Osteocyte (in vitro differentiated cells): ENCODE measurements at places on chromosomes 2 and 18. TPM values are rescaled to one million over a fixed set of nuclear protein-coding genes. Genes with fewer than 3 reads are reported as not detected.
A peak's percentile ranks its signal among the peaks of the same experiment; 100 is the strongest.

DNA sequence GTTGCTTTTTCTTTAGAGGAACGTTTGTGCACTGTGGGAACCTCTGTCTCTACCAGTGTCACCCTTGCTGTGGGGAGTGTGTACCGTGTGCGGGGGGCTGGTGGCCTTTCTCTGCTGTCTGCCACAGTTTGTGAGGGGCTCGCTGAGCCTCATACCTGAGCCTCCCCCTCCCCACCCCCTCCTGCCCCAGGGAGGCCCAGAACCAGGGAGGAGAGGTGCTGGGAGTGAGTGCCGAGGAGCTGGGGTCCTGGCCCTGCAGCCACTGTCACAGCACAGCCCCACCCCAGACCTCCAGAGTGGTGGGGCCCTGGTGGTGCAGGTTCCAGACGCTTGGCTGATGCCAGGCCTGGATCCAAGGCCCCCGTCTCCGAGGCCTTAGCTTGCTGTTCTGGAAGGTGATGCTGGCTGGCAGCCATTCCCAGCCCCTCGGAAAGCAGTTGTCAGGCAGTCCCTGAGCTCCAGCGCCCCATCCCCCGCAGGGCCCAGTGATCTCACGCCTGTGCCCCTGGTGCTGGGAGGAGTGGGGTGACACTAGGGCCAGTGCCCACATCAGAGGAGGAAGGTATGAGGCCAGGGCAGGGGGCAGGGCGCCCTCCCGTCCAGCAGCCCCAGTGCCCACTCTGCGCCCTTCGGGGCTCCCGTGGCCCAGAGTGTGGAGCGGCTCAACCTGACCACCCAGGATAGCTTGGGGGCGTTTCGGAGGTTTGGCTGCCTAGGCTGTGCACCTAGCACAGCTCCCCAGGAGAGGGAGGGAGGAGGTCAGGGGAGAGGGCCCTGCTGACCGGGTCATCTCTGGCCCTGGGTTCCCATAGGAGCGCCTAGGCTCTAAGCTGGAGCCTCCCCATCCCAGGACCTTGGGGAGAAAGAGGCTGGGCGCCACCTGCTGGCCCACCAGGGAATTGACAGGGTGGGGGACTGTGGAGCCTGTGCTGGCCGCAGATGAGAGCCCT, 53.0 kb upstream of the ALPP start:
- DNase-seq, result no peak

The ATP6V1C2 gene
- total RNA-seq, result not detected in 2 replicates

The SKOR2 gene
- not detected in 2 replicates for total RNA-seq

GRCh38 chr2:240217431-240218301, 77.2 kb upstream of the OTOS start:
- DNase-seq, result peak; percentile 79

DNA sequence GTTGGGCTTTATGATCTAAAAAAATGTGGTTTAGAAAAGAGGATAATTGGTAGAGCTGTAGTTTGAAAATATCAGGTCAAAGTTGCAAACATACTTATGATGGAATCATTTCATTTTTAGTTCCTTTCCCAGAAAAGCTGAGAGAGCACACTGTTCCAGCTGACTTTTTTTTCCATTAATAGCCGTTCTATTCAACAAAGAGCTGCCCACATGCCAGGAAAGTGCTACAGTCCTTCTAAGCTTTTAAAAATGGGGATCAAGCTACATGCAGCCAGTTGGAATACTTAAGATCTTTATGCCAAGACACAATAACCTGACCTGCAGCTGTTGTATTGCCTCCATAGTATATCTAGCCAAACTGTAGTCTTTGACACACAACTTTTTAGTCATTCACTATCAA, 111.5 kb downstream of the GALNT3 start:
- DNase-seq, result no peak

DNA sequence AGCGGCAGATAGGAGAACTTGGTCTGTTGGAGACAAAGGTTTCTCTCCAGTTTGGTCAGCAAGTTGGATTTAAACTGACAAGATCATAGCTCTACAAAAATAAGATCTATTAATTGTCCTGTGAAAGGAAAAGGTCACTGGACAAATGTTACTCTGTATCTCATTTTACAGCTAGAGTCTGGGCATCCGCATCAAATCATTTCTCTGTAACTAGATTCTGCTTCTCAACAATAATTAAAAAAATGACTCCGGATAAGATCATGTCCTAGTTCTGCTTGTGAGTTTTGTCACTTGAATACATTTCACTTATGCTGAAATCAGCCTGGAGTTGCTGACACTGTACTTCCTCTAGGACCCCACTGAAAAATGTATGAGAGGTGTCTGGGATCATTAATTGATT, 310.8 kb downstream of the ALK start:
- DNase-seq, result no peak

DNA sequence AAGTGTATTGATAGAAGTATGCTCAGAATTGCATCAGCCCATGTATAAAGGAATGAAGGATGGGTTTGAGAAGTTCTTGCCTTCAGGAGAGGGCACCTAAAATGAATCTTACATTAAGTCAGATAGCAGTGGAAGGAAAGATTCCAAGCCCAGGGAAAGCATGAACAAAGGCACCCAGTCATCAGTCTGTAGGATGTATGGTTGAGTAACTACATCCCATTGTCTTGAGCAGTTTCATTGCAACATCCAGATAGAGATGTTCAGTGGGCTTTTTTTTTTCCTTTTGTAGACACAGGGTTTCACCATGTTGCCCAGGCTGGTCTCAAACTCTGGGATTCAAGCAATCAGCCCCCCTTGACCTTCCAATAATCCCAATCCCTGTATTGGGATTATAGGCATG, 80.7 kb downstream of the ARHGAP28 start:
- DNase-seq, result no peak

The VWC2L gene
- not detected in 2 replicates for total RNA-seq

- DNase-seq, result no peak
Observed at GRCh38 chr2:113224647-113225236, 51.0 kb downstream of the PSD4 start.

GRCh38 chr2:101064125-101064502, 62.0 kb downstream of the RPL31 start:
- no peak for DNase-seq

- no peak for DNase-seq
Observed at GRCh38 chr2:67065046-67065445, 332.1 kb upstream of the ETAA1 start.

GRCh38 chr18:31970617-31971016, 27.7 kb upstream of the TRAPPC8 start:
- DNase-seq, result no peak

DNA sequence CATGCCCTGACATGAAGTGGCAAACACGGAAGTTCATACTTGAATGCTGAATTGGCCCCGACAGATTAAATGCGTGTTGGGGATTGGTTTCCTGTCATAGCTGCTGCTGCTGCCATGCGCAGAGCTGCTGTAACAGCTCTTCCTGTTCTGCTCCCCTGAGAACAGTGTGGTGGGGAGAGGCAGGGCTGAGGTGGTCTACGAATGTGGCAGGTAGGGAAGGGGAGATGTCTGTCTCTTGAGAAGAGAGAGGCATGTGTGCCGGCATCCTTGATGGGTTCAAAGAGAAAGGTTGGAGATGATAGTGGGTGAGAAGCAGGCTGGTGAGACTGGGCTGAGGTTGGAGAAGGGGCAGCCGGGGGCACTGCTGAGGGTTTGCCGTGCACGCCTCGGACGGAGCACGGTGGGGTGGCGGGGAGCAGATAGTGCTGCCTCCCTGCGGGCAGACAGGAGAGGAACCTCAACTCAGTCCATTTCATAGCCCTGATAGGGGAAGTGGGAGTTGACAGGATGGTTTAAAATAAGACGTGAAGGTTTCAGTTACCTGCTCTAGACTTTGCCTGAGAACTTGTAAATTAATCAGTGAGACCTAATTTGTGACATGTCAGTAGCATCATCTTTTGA, 46.1 kb downstream of the TMEM185B start:
- DNase-seq, result no peak

The TNFRSF11A gene
- 0.19 TPM in 1 of 2 replicates, not detected in the other for total RNA-seq

- no peak for DNase-seq
Observed at GRCh38 chr18:77359561-77360314, 110.1 kb downstream of the GALR1 start.

The NTSR2 gene
- not detected in 2 replicates for total RNA-seq

The CD302 gene
- 18.4 and 19.3 TPM in 2 replicates for total RNA-seq

DNA sequence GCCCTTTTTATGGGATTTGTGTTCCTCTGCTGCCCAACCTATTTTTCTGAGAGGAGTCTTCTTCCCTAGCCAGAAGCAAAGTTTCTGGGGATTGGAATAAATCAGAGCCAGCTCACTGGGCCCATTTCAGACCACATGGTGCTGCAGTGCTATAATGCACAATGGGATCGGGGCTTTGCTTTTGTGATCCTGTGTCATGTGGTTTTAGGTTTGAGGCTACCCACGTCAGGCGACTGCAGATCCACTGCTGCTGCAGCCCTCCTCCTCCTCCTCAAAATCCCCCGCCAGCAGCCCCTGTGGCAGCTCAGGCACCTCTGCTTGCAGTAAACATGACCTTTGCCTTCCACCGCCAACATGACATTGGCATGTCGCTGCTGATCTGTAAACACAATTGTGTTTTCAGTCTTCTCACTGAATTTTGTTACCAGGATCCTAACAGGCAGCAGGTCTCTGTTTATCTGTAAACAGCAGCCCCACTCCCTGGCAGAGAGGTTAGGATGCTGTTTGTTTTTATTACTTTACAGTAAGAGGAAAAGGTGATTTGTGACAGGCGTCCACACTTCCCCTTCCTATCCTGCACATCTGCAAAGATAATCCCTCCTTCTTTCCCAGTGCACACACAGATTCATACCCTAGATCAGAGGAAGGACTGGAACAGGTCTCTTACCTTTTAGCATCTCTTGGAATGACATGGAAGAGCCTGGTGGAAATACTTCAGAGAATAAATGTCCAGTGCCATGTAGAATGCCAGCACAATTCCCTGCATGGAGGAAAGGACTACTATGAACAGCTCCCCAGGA, 130.8 kb downstream of the FOXI3 start:
- no peak for DNase-seq

The ZNF396 gene
- 1.9 and 2.2 TPM in 2 replicates for total RNA-seq

DNA sequence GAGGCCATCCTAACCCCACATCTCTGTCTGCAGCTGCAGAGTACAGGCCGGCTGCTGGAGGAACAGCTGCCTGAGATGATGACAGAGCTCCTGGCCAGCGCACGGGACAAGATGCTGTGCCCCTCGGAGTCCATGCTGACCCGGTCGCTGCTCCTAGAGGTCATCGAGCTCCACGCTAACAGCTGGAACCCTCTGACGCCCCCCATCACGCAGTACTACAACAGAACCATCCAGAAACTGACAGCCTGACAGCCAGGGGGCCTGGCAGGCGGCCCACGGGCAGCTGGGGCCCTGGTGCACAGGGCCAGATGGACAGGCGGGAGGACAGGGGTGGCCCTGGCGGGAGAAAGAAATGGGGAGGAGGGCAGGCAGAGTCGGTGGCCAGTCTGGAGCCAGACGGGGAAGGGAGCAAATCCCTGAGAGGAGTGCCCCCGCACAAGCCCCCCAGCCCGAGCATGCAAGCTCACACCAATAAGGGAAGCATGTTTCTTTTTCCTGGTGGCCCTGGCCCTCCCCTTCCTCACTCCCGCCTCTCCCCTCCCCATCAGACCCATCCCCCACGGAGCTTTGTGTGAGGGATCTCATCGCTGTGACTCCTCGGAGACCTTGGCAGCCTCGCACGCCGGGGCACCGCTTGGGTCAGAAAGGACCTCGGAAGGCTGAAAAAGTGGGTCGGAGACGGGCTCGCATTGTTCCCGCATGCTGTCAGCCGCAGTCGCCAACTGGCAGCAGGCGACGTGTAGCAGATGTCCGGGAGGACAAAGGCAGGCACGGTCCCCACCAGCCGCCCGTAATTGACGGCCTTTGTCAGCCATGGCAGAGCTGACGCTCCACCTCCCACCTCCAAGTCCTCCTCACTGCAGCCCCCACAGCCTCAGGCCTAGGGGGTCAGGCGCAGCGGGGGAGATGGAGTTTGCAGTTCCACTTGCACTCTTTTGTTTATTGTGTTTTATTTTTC, 91.2 kb downstream of the SMAD7 start:
- no peak for DNase-seq

DNA sequence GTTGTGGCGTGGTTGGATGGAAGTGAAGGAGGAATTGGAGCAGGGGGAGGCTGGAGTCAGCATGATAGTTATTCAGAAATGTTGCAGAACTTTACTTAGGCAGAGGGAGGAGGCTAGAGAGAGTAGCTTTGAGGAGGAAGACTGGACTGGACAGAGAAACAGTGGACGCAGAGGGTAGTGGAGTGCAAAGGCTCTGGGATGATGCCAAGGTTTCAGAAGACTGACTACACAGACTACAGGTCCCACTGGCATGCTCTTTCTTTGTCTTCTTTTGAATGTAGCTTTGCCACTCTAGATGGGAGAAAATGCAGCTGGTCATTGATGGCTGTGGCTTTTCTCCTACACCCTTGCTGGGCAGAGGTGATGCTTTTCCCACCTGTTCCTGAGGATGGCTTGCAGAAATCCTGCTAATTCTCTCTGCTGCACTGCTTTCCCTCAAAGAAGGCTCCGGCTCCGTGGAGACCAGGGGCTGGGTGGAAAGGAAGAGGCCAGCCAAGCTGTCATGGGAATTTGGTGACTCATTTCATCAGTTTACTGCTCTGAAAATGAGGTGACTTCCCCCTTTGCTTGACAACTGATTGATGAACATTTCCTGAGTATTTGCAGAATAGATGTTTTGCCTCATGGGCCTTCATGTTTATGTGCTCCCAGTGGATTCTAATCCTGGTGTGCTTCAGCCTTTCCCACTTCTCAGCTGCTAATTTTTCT, 42.4 kb downstream of the MEIS1 start:
- DNase-seq, result no peak

The IL36A gene
- not detected in 2 replicates for total RNA-seq

The INPP1 gene
- total RNA-seq, result 17.3 and 18.2 TPM in 2 replicates

DNA sequence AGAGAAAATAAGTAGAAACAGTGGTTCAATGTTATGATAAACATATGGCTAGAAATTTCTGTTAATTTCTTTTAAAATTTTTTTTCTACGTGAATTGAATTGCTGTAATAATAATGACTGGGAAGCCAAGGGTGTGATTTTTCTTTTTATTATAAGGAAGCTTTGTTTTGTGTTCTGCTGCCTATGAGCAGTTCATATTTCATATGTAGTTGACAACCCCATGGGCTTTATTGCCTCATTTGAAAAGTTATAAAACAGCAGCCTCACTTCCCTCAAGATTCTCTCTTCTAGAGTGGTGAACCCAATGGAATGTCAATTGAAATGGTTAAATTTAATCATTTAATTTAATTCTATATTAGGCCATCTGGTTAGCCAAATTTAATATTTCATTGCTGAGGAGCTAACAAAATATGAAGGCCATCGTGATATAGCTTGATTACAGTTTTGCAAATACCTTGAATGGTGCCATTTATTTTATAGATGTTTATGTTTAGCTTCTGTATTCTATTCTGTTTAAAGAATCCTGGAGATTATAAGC, 72.6 kb upstream of the DOCK10 start:
- no peak for DNase-seq

DNA sequence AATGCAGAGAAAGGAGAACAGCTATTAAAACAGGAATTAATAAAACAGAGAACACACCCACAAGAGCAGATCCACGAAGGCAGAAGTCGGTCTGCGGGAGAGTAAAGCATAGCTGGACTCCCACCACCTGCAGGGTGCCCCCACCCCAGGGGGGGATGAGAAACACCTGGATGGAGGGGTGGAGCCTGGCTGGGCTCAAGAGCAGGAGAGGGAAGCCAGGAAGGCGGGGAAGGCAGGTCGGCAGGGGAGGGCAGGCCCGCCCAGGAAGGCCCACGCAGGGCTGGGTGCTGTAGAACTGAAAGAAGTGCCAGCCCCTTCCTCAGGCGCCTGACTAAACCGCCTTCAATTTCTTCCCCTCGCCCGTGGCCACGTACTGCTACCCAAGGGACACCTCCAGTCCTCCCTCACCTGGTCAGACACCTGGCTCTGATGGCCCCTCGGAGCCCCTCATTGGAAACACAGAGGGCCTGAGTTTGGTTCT, 175.4 kb downstream of the HDAC4 start:
- no peak for DNase-seq

GRCh38 chr2:69926849-69927515, 12.1 kb downstream of the MXD1 start:
- no peak for DNase-seq
